ENCODE measurements at places on chromosomes 5 and 9.

DNA sequence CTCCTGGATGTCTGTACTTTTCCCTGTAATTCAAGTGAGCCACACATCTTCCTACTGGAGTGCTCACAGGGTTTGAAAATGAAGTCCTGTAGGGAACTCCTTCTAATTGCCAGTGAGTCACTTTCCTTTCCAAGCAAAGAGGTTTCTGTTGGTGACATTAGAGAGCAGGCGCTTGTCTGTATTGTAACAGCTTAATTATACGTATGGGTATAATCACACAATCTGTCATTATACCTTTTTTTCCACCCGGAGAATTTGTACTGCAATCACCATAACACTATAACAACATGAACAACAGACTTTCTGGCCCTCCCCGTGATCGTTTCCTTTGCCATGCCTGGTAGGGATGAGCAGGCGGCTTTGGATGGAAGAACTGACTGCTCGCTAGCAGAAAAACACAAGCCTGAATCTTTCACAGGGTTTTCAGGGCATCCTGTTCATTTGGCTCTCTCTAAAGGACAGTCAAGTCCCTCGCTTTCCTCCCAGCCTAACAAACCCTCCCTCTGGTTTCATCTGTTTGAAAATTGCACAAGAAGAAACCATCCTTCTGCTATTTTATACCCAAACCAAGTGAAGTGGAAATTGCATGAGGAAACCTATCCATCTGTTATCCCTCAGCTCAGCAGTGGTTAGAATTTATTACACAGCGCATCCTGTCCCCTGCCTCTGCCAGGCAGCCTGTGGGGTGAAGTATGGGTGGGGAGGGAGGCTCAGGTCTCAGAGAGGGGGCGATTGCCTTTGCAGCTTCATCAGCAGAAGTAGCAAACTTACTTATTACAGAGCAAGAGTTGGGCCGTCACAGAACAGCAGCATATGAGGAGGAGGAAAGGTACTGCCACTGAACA, 307.0 kb upstream of the TLE4 start:
- DNase-seq, result no peak

DNA sequence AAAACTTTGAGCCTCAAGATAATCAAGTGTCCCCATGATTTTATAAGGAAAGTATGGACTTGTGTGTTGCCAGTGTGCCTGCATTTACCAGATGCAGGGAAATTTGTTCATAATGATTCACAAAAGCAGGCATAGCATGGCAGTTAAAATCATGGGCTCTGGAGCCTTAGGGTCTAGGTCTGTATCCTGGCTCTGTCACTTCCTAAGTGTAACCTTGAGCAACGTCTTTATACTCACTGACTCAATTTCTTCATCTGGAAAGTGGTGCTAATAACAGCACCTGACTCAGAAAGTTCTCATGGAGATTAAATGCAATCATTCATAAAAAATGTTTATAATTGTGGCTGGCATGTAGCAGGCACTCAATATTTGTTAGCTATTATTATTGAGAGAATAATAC, 234.9 kb downstream of the SAXO1 start:
- no peak for DNase-seq

DNA sequence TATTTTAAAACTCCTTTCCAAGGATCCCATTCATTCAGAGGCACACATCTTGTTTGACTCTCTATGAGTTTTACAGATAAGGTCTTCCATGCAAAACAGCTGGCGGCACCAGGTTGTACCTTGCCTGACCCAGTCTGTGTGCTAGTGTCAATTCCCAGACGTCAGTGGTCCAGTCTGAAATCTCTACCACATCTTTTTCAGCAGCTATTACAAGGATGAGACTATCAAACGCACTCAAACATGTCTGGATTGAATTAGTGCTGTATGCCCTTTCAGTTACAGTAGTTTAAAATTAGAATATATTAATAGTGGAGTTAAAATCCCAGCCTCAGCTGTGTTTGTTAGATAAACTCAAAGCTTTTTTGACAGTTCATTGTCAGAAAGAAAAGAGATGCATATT, 11.7 kb downstream of the CDC14B start:
- DNase-seq, result no peak

DNA sequence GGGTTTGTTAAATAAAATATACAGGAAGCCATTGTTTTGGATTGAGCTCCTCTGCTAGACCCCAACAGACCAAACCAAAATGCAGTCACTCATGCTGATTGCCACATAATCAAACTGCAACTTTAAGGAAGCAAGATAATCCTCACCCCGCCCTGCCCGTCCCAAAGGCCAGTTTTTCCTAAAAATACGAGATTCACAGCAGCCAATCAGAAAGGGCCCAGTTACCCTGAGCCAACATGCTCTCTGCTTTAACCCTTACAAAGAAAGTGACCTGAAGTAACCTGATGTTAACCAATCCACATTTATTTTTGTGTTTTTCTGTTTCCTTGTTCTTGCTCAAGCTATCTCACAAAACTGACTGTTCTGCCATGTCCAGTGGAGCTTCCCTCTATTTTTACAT, 21.5 kb upstream of the RNF20 start:
- DNase-seq, result no peak

GRCh38 chr9:127919253-127919815, 2.5 kb upstream of the ST6GALNAC4 start:
- peak; percentile 77 for DNase-seq

DNA sequence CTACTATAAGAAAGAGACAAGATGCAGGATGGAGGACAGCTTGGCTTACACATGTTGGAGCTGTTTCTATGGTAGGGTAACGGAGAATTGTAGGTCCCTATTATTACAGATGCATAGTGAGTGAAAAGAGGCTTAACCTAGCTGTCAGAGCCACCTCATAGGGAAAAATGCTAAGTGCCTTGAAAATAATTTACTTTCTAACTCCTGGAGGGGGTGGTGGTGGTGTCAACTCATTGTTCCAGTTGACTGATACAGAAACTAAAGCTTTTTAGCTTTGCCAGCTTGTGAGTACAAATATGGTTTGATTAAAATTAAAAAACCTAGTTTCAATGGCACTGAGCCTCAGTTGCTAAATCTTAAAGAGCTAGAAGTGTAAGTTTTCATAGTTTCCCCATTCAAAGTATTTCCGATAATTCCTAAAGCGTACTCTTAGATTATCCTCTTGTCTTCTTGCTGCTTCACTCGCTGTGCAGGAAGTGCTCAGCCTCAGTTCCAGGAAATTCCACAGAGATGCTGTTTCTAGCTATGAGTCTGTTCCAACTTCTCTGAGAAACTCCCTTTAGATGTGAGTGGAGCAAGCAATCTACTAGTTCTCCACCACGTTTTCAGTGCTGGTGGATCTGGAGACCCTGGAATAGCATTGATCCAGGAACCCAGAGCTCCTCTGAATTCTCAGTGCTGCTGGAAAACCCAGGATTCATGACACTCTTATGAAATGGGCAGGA, 265.2 kb downstream of the DMAC1 start:
- DNase-seq, result no peak

DNA sequence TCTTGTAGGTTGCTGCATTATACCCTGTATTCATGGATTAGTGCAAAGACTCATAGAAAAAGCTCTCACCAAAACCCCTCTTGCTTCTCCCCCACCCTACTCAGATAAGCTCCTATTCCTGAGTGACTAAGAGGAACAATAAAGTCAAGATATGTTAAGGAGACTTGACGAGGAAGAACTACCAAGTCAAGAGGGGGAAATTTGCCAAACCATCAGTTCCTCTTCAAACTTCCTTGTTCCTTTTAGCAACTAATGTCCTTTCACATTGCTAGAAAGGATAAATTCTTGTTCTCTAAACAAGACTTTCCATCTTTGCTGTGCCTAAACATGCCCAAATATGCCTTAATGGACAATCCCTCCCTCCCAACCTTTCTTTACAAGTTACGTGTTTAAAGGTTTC, 27.0 kb downstream of the CNOT8 start:
- DNase-seq, result no peak

GRCh38 chr9:114638404-114638803, 19.2 kb downstream of the TEX53 start:
- no peak for DNase-seq

DNA sequence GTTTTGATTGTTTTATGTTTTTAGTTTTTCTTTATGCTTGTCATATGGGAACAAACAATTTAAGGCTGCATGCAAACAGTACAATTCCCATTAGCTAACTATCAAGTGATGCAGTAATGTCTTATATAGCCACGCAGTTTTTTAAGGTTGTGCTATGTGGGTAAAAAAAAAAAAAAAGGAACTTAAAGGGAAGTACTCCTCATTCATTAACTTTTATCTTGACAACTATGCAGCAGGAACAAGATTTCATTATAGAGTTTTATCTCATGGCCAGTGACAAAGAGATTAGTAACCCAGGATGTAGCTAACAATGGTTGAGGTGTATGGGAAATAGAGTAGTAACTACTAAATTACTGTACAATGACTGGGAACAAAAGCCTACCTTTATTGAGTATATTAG, 1008.2 kb upstream of the CDH9 start:
- DNase-seq, result no peak

- peak; percentile 52 for DNase-seq
These were observed 51.2 kb downstream of the RALGPS1 start for GRCh38 chr9:126965541-126966428.

DNA sequence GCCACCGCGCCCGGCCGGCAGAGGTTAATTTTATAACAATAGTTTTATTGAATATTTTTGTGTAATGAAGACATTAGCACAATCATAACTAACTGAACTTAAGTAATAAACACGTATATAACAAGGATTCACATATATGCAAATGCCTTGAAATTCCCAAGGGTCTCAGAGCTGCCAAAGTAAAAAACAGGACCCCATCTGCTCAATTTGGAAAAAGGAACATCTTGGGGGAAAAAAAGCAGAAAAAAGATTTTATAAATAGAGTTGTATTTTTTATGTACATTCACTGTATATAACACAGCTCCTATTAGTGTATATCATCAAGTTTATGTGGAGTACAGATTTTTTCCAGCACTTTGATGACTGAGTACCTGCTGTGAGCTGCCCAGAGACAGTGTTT, 366.7 kb downstream of the BRINP1 start:
- no peak for DNase-seq

GRCh38 chr9:32991897-32992594, 9.4 kb downstream of the APTX start:
- DNase-seq, result no peak

DNA sequence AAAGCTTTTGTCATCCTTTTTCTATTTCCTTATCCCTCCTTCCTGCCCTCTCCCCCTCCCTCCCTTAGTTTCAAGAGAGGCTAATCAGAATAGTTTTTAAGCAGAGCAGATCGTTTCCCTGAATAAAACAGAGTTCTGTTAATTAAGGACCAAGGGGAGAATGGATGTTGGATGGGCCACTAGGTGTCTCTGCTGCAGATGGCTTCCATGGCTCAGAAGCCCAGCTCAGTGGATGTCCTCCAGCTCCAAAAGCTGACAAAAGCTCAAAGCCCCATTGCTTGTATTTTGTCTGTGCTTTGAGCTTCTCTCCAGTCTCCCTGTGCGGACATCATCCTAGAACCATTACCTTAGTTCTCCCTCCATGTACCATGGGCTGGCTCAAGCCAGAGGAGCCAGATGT, 21.0 kb upstream of the NPR3 start:
- DNase-seq, result no peak

GRCh38 chr5:29462241-29462640, 1731.2 kb upstream of the CDH6 start:
- DNase-seq, result no peak
